Activated gamma-delta T cell (primary cell): ENCODE measurements at places on chromosomes 16 and 17.

DNA sequence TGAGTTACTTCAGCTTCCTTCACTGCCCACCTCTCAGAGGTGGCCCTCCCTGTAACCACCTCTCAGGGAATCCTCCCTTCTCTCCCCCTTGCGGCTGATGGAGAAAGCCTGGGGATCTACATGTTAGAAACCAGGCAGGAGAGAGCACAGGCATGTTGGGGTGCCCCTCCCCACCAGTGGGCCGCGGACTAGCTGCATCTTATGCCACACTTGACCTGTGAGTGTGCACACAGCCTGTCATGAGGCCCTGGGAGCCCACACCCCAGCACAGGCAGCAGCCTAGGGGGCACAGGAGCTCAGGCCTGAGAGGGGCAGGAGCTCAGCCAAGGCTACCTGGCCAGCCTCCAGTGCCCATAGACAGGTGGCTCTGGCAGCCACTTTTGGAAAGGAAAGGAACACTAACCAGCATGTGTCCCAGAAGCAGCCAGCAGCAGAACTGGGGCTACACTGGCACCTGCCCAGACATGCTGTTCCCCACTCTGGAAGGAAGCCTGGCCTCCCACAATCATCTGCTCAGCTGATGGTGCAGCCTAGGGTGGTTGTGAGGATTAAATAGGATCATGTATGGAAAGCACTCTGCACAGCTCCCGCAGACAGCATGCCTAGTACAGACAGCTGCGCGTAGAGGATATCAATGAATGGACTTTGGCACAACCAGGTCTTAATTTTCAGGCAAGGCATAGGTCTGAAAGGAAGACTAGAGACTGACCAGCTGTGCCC is 60.5 kb downstream of the TMEM132E start:
- no peak for DNase-seq

GRCh38 chr16:85238233-85238647 is 126.0 kb upstream of the CIBAR2 start:
- no peak for DNase-seq

DNA sequence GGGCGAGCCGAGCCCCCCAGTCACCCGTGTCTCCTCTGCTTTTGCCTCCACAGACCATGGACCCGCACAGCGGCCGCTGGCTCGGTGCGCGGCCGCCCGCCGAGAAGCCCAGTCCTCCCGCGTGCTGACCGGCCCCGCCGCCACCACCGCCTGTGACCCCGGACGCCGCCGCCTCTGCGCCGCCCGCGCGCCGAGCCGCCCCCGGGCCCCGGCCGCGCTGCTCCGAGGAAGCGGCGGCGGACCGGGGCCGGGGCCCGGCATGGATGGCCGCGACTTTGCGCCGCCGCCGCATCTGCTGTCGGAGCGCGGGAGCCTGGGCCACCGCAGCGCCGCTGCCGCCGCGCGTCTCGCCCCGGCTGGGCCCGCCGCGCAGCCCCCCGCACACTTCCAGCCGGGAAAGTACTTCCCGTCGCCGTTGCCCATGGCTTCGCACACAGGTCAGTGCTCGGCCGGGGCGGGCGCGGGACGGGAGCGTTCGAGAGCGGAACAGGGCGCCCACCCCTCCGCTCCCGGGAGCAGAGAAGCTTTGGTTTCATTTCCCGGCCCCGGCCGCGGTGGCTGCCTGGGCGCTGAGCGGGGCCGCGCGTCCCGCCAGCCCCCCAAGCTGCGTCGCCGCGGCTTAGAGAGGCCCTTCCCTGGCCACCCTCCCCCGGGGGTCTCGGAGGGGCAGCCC is 4.4 kb downstream of the BAHCC1 start:
- DNase-seq, result no peak

GRCh38 chr17:45258981-45259380 is 2.9 kb downstream of the SPATA32 start:
- DNase-seq, result no peak

GRCh38 chr16:78667675-78668074 is 568.2 kb downstream of the WWOX start:
- no peak for DNase-seq

DNA sequence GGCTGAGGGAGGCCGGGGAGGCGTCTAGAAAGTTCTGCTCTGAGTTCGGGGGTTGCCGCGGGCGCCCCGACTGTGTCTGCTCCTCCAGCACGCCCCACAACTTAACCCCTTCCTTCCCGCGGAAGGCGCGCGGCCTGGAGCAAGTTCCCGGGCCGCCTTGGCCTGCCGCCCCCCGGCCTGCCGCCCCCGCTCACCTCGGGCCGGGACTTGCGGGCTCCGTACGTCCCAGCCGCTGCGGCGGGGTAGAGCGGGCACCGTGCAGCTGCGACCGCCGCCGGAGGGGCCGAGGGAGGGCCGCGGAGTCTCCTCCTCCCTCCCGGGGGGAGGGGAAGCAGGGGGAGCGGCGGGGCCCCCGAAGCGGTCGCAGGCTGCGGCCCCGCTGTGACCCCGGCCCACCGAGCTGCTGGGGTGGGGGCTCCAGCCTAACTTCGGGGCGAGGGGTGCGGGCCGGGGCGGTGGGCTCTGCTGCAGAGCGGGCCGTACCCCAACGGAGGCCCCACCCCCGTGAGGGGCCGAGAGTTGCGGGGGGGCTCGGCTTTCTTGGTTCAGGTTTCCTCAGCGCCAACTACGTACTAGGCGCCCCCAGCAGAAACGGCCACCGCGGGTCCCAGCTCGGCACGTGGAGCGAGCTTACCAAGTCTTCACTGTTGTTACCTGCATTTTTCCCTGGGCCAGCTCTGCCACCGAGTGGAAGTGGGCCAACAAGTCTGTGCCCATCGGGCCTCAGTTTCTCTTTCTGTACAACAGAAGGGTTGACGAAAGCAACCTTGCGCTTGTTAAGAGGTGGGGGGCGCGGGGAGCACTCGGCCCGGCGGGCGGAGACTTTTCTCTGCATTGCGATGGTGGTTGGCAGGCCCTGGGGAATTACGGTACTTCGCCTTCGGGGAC is at the start of gene CCDC102A:
TSS of gene CCDC102A (minus strand) at position 266 of the 888 bp plus-strand sequence. CDS start 7,394 bp downstream, outside the sequence.
- no peak for DNase-seq

GRCh38 chr17:253091-253846 is 71.8 kb upstream of the DOC2B start:
- DNase-seq, result no peak
